ENCODE measurements at places on chromosomes 5 and 9.

GRCh38 chr9:134291452-134291881 is 34.8 kb upstream of the RXRA start:
- DNase-seq: no peak

GRCh38 chr5:122312591-122313406 is 762 bp downstream of the SNCAIP start:
- peak; percentile 69 for DNase-seq

DNA sequence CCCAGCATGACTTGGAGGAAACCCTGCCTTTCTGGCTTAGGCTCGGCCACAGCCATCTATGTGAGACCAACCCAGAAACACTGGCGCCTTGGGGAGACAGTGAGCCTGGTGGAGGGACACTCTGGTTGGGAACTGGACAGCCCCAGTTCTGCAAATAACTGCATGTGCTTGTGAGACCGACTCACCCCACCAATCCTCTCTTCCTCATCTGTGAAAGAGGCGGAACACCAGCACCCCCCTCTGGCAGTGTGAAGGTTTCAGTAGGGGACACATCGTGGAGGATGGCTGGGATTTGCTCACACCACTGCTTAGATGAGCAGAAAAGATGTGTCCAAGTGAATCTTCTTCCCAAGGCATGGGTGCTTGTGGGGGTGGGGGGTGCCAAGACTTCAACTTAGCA is 43.4 kb upstream of the N4BP3 start:
- peak; percentile 28 for DNase-seq

- DNase-seq: no peak
These were observed 35.6 kb downstream of the RASEF start for GRCh38 chr9:83027153-83027891.

- DNase-seq: no peak
These were observed 878.2 kb upstream of the DMAC1 start for GRCh38 chr9:8677741-8678140.

GRCh38 chr5:59833448-59833847 is 60.1 kb downstream of the PDE4D start:
- no peak for DNase-seq

GRCh38 chr5:135874461-135874860 is 21.2 kb downstream of the IL9 start:
- no peak for DNase-seq

DNA sequence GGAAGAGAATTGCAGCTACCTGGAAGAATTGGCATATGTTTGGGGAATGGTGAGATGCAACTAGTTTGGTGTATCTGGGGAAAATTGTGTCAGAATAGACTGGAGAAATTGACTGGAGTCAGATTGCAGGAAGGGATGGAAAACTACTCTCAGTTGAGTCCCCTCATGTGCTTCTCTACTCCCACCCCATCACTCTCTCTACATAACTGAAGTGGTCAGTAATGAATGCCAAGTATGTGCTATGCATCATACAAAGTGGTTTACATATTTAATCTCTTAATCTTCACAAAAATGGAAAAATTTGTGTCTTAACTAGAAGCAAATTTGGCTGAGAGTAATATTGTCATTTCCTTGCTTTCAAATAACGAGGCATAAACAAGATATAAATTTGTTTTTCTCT is 146.4 kb upstream of the TNC start:
- no peak for DNase-seq
